Activated CD4-positive, alpha-beta T cell treated with anti-CD3 and anti-CD28 coated beads for 36 hours (primary cell): ENCODE measurements at places on chromosomes 7 and 10.

DNA sequence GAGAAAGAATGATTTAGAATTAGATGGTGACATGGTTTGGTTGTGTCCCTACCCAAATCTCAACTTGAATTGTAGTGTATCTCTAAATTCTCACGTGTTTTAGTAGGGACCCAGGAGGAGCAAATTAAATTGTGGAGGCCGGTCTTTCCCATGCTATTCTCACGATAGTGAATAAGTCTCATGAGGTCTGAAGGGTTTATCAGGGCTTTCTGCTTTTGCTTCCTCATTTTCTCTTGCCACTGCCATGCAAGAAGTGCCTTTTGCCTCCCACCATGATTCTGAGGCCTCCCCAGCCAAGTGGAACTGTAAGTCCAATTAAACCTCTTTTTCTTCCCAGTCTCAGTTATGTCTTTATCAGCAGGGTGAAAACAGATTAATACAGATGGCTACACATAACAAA, 167.4 kb upstream of the SVIL start:
- no peak for DNase-seq

GRCh38 chr10:10892290-10892875, 125.3 kb upstream of the CELF2 start:
- DNase-seq: no peak

DNA sequence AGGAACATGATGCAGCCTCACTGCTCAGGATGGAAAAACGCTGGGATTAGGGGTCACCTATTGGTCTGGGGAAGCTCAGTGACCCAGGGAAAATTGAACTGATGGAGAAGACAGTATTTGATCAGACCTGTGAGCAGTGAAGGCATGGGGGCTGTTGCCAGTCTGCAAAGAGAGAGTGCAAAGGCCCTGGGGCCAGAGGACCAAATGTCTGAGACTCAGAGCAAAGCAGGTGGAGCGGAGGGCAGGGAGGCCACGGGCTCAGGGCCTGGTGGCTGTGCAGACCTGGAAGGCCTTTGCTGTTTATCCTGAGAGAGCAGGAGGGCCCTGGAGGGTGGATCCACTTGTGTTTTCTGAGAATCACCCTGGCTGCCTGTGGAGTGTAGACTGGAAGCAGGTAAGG, 67.1 kb downstream of the INPP5A start:
- DNase-seq: no peak

GRCh38 chr7:30476459-30477145, 2.0 kb downstream of the NOD1 start:
- no peak for DNase-seq

DNA sequence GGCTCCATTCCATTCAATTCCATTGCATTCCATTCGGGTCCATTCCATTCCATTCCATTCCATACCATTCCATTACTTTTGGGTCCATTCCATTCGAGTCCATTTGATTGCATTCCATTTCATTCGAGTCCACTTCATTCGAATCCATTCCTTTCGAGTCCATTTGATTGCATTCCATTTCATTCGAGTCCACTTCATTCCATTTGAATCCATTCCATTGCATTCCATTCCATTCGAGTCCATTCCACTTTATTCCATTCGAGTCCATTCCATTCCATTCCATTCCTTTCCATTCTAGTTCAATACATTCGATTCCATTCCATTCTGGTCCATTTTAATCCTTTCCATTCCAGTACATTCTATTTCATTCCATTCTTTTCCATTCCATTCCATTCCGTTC, 334.0 kb downstream of the ZNF33B start:
- no peak for DNase-seq

DNA sequence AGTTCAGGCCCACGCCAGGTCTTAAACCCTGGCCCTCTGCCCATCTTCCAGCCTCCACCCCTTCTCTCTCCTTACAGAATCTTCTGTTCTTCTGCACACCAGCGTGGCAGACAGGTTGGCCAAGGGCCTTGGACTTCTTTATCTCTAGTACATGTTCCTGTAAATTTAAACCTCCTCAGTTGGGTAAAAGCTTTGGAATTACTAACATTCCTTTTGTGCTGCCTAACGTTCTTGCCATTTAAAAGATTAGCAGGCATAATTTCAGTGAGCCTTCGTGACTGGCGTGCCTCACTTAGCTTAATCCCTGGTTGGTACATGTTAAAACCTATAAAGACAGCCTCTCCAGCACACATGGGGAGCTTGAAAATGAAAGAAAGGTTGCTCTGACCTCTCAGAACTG, 192.2 kb downstream of the CUX1 start:
- DNase-seq: no peak

GRCh38 chr10:98407017-98407743, 7.8 kb downstream of the PYROXD2 start:
- no peak for DNase-seq

DNA sequence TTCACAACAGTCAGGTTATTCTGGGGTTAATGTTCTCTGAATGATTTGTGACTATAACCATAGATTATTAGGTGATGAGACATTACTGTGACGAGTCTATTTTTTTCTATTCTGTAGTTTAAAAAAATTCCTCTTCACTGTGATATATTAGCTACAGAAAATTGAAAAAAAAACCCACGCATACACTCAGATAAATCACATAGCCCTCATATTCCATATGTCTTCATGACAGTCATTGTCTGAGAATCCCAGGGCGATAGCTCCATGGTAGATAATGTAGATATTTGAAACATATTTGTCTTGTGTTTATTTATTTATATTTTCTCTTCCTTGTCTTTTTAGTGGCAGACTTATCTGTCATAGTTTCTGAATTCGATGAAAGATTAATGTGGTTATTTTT, 110.0 kb downstream of the CAMK1D start:
- no peak for DNase-seq

GRCh38 chr10:123974406-123974805, 82.8 kb upstream of the CPXM2 start:
- no peak for DNase-seq

DNA sequence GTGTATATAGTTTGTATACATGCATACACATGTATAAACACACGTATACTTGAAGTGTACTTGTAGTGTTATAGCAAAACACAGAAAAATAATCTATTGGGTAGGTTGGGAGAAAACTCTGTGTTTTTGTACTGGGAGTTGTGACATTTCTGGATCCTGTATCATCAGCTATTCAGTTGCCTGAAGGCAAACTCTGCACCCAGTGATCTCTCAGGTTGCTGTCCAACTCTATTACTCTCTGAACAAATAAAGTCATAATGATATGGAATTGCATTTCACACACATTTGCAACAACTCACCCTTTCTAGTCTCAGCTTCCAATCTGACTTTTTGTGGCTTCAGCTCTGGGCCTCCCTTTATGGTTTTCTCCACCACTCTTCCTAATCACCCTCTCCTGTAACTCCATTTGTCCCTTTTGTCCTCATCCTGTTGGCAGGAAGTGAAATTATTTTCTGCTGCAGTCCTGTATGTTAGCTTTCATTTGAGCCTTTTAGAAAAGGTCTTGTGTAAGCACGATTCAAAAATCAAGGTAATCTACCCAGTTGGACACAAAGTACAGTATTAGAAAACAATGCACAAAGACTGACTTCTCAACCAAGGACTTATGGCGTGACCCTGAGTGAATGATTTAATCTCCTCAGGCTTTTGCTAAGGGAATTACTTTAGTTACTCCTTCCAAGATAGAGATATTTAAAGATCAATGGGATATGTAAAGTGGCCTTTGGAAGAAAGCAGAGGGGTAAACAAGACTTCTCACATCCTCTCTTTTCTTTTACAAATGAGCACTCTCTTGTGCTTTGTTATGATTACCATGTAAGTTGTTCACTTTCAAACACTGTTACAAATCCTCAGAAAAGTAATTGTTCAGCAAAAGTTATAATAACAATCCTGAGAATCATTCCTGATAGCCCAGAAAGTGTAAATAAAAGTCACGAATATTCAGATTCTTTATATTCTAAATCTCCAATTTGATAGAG, 249.1 kb downstream of the KCND2 start:
- no peak for DNase-seq

GRCh38 chr7:82056282-82056681, 286.4 kb upstream of the HGF start:
- DNase-seq: no peak
